Activated naive CD8-positive, alpha-beta T cell treated with anti-CD3 and anti-CD28 coated beads for 36 hours (primary cell): ENCODE measurements at places on chromosomes 4 and X.

DNA sequence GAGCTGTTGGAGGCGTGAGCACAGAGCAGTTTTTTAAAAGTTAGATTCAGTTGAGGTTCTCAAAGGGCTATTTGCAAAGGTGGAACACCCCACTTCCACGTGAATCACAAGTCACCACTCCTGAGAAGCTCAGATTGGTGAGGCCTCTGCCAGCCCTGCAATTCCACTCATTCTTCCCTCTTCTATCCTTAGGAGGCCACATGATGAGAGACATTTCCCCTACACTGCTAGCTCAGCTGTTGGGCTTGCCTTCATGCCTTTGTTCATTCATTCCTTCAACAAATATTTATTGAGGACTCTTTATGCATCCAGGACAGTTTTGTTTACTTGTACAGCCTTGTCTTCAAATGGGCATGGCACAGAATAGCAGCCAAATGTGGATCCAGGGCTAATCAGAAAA lies 3.7 kb downstream of the SRPX2 start:
- no peak for DNase-seq

DNA sequence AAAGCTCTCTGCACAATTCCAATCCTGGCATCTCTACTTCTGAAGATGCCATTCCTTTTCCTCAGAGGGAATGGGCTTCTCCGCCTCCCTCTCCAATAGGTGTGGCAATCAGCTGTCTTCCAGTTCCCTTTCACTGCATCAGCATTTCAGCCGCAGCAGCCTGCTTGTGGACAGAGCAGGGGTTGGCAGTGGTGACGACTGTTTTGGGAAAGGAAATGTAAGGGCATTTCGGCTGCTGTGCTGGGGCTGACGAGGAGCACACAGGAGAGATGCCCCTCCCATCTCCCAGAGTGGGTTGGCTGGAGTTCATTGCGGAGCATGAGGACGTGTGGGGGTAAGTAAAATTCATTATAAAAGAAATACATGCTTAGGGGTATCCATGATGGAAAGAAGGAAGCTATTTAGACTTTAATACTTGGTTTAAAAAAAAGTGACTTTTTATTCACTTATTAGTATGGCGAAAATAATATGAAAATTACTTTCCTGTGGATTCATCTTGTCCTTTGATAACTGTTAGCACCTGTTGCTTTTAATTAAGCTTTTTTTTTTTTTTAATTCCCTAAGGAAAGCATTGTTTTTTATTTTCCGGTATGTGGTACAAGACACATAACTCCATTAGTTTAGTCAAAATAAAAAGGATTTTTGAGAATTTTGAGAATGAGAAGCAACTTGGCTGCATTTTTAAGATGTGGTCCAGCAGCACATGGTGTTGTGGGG lies at the start of gene LIMCH1:
TSS of gene LIMCH1 (plus strand) at position 141 of the 717 bp plus-strand sequence. CDS start 67,839 bp downstream, outside the sequence.
- DNase-seq, result no peak

DNA sequence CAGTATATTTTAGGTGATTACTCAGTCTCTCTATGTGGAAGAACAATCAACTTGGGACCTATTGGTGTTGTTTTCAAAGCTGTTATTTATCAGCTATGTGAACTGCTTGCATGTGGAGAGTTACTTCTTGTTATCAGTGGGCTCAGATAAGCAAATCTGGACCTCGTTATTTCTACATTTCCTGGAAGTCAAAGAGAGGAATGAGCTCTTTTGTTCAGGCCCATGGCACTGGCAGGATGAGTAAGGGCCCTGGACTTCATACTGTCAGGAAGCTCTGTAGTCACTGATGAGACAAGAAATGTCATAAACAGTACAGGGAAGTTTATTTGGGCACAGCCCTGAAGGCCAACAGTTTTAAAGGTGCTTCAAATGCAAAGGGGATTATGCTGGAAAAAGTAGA lies 760.6 kb upstream of the EPHA5 start:
- no peak for DNase-seq

GRCh38 chr4:165204462-165204830 lies 2.9 kb upstream of the KLHL2 start:
- no peak for DNase-seq

DNA sequence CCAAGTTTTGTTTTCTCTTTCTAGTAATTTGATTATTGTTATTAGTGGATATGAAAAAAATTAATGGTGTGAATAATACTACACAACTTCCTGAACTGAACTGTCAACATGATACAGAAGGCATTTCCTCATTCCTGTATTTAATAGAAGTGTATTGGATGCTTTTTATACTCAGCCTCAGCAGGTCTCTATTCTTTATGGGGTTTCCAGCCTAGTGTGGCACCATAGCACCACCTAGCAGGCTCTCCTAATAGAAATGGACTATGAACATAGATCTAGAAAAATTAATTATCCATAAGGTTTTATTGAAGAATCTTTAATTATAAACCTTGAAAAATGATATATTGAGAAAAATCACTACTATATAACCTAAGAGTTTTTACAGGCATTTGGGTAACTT lies 52.4 kb downstream of the GLRB start:
- no peak for DNase-seq

DNA sequence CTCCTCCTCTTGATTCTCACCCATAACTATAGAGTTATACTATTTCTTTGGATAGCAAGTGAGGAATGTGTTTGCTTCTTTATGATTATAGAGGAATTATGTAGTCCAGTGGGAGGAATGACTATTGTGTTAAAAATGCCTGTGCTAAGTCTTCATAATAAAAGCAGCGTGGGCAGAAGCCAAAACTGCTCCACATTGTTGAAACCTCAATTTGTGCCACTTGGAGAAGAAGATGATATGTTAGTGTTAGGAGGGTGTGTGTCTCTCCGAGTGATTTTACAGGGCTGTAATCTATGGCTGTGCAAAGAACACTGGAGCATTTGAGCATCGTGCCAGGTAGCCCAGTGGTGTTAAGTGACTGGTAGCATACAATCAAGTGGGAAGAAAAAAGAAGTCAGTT lies 74.3 kb downstream of the FRAS1 start:
- no peak for DNase-seq

- DNase-seq, result no peak
Observed at GRCh38 chrX:83469551-83469950, 38.5 kb upstream of the POU3F4 start.

DNA sequence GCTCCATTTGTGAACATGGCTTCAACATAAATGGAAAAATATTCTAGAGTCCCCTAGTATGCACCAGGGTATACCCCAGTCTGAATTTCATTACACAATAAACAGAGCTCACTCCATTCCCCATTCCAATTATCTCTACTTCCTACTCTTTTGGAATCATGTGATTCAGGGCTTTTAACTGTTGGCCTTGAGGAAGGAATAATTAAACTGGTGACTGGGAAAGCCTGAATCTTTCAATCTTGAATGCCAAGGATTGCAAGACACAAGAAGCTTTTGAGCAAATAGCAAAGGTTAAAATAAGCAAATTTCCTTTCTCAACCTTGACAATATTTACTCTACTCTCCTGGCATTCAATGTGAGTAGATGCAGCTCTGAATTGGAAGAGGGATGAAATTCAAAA lies 77.5 kb upstream of the INPP4B start:
- no peak for DNase-seq

- DNase-seq, result no peak
Observed at GRCh38 chr4:181278941-181279340, 964.3 kb upstream of the TENM3 start.

GRCh38 chr4:137510557-137511265 lies 21.6 kb downstream of the PCDH18 start:
- DNase-seq, result no peak

DNA sequence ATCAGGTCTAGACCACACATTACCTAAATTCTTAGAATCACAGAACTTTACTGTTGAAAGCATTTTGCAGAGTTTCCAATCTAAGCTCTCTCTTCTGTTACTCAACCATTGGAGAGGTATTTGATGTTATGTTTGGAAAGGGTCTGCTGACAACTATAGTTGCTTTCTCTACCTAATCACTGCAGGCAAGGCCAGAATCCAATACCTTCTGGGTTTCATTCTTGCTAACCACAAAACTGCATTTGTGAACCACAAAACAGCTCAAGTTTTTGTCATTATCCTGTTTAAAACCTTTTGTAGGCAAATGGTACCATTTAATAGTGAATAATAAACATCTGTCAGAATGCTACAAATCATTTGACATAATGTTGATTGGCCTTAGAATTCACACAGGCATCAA lies 380.1 kb downstream of the GASK1B start:
- no peak for DNase-seq

GRCh38 chr4:120158841-120159463 lies 92.3 kb upstream of the MAD2L1 start:
- no peak for DNase-seq

GRCh38 chrX:114930227-114930626 lies 87.2 kb downstream of the IL13RA2 start:
- no peak for DNase-seq

DNA sequence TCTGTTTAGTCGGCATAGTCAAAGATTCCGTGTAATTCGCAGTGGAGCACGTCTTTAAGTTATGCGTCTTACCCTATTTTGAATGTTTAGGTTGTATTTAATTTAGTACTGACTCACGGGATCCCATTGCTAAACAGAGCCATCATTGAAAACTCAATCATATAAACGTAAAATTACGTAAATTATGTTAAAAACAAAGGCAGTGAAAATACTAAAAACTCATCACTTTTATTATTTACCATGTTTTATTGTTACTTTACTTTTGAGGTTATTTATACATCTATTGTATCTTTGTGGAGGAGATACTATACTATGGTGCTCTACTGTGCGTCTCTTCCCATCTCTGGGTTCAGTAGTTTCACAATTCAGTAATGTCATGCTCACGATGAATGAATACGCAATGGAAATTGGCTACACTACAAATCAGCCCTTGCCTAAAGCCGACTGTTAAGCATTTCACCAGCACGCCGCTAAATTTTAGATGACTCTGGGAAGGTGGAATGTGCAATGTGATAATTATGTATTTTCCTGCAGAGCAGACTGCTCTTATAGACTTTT lies 944 bp downstream of the FUNDC2 start:
- DNase-seq, result no peak
